Right lung (tissue), 10 donors: ENCODE measurements at places on chromosomes 3 and 15. TPM values are rescaled to one million over a fixed set of nuclear protein-coding genes. Genes with fewer than 3 reads are reported as not detected.

GRCh38 chr3:105829229-105829628 is 39.6 kb downstream of the CBLB start:
- no peak for DNase-seq

DNA sequence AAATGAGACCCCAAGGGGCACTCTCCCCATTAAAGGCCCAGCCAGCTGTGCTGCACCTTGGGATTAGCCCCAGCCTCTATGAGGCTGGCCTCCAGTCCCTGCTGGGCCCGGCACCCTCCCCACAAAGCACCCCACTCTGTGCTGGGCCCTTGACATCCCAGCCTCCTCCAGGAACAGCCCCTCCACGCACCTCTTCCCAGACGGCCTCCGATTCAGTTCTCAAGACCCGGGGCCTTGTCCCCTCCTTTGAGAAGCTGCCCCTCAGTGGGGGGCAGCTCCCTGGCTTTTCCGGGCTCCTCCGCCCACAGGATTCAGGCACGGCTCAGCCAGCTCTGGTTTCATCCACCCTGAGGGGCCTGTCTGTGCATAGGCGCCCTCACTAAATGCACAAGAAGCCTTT is 144.1 kb downstream of the LRRK1 start:
- DNase-seq, result no peak

GRCh38 chr3:197085137-197085536 is 55.5 kb upstream of the MELTF start:
- DNase-seq, result no peak

DNA sequence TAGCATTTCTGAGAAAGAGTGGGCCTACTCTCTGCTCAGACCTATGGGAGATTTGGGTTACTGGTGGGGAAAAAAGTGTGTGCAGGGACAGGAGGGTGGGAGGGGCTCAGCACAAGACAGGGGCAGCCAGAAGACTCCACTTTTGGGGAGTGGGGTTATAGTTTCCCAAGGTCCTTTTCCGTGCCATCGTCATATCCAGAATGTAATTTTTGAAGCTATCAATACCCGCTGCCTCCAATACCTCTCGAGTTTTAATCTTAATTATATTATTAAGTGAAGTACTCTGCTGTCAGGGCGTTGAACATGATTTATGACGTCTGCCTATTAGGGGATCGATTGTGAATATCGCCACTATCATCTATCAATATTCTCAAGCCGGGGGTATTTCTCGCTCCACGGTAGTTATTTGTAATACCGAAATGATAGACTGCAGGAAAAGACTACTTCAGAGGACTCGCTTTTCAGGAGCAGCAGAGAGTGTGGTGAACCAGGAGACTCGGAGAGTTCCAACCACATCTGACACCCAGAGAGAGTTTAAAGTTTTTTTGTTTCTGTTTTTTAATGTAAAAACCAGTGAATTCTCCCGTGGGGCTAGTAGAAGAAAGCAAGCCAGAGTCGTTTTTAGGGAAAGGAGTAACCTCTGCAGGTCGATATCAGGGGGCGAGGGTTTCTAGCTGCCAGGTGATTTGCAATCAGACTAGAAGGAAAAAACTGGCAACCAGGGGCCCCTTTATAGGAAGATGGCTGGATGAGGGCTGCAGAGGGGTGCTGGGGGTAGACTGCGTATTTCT is 20.6 kb downstream of the NR2F2 start:
- DNase-seq, result no peak

DNA sequence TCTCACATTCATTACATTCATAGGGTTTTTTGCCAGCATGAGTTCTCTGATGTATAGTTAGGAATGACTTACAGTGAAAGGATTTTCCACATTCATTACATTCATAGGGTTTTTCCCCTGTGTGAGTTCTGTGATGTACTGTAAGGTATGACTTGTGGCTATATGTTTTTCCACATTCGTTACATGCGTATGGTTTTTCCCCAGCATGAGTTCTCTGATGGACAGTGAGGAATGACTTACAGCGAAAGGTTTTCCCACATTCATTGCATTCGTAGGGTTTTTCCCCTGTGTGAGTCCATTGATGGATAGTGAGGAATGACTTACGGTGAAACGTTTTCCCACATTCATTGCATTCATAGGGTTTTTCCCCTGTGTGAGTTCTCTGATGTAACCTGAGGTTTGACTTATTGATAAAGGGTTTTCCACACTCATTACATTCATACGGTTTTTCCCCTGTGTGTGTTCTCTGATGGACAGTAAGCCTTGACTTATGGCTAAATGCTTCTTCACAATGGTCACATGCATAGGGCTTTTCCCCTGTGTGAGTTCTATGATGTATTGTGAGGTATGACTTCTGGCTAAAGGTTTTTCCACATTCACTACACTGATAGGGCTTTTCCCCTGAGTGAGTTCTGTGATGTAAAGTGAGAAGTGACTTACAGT is 47.4 kb downstream of the ZNF717 start:
- DNase-seq, result no peak

- DNase-seq, result no peak
Observed at GRCh38 chr3:155350571-155350970, 57.1 kb upstream of the STRIT1 start.

DNA sequence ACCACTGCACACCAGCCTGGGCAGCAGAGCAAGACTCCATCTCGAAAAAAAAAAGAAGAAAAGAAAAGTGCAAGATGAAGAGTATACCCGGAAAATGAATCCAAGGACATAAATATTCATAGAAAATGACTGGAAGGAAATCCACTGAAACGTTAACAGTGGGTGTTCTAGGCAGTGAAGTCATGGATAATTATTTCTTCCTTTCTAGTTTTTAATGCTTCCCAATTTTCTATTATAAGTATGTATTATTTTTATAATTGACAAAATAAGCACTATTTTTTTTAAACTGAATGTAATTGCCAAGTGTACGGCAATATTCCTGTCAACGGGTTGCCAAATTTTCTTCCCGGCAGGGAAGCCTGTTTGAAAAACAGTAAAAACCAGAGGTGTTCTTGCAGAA is 37.4 kb upstream of the MGLL start:
- no peak for DNase-seq

GRCh38 chr3:17494117-17494809 is 248.2 kb downstream of the TBC1D5 start:
- DNase-seq, result no peak

DNA sequence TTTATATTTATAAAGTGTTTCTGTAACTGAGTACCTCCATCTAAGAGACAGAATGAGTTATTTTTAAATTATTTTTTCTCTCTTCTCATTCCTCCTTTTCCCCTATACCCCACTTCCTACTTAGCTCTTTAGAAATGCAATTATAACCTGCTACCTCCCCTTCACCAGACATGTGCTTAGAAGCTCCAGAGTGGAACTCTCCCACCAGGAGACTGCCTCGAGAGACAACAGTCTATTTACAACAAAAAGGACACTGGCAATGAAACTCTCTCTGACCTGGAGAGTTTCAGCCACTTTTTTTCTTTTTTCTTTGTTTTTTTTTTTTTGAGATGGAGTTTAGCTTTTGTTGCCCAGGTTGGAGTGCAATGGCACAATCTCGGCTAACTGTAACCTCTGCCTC is 109.4 kb upstream of the PLXND1 start:
- DNase-seq, result no peak

- no peak for DNase-seq
Observed at GRCh38 chr3:22263042-22263441, 512.0 kb upstream of the ZNF385D start.

GRCh38 chr3:195591852-195592251 is 8.1 kb upstream of the APOD start:
- no peak for DNase-seq

GRCh38 chr15:34011481-34011880 is 27.5 kb downstream of the AVEN start:
- DNase-seq, result no peak

GRCh38 chr3:194390835-194391234 is 8.2 kb downstream of the GP5 start:
- no peak for DNase-seq

- DNase-seq, result no peak
Observed at GRCh38 chr3:124201226-124201625, 209.3 kb upstream of the ROPN1 start.

DNA sequence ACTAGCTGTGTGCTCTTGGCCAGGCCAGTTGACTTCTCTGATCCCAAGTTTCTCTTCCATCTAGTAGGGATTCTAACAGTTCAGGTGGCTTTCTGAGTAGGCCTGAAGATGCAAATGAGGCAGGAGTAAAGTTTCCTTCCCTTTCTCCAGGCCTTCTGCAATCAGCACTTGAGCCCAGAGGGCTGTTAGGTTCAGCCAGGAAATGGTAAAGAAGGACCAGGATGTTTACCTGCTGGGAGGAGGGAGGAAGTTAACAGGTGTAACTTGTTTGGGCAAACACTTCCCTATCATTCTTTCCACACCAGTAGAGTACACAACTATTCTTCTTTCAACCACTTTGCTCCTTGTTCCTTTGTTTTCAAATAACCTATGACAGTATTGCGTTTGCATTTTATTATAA is 13.3 kb upstream of the TNFSF10 start:
- DNase-seq, result no peak

DNA sequence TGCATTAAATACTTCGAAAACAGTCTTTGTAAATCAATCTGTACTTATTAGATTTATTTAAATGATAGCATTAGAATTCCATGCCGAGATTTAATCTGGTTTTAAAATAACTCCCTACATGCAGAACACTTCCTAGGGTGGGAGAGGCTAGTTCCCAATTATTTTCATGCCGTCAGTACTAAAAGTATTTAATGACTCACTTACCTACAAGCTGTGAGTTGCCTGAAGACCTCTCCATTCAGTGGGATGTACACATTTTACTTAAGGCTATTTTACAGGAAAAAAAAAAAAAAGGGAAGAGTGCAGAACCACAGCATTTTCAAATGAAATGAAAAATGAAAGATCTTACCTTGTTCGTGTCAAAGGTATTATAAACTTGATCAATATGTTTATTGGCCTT is 469 bp downstream of the GUCA1C start:
- no peak for DNase-seq

DNA sequence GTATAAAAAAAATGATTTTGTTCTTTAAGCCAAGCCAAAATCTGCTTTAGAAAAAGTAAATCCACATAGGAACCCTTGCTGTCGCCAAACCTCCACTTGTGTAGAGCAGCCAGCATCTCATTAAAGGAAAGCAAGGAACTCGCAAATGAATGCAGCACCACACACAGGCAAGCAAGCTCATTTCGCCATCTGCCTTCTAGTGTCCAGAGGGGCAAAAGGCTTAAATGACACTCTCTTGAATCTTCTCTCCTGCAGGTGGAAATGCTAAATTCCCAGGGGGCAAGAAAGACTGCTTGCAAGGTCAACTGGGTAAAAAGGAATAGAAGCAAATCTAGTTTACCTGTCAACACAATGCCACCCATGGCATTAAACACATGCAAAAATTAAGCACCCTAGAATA is 2.4 kb downstream of the MB21D2 start:
- no peak for DNase-seq

DNA sequence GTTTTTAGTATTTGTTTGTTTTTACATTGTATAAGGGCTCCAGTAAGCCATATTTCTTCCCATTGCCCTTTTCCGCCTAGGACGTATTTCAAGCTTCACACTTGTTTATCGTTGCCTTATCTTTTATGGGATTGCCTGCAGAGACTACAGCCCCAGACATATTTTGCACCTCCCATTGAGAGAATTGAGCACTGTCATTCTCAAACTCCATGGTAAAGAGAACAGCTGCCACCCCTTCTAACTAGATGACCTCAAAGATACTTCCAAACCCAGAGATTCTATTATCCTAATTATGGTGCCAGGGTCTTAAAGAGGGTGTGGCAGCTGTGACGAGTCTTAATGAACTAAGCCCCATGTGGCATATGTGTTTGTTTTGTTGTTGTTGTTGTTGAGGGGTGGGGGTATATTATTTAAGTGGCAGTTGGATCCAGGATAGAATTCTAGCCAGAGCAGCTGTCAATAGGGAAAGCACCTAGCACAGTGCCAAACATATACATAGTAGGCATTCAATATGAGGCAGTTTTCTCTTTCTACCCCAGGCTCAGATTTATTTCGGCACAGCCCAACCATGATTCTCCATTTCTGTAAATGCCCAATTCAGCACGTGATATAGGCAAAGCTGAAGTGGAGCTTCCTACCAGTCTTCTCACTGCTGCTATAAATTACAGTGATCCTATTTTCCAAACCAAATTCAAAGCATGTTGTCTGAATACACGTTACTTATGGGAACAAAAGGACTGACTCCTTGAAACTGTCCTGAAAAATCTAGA is 932 bp upstream of the TP53BP1 start:
- DNase-seq, result no peak

DNA sequence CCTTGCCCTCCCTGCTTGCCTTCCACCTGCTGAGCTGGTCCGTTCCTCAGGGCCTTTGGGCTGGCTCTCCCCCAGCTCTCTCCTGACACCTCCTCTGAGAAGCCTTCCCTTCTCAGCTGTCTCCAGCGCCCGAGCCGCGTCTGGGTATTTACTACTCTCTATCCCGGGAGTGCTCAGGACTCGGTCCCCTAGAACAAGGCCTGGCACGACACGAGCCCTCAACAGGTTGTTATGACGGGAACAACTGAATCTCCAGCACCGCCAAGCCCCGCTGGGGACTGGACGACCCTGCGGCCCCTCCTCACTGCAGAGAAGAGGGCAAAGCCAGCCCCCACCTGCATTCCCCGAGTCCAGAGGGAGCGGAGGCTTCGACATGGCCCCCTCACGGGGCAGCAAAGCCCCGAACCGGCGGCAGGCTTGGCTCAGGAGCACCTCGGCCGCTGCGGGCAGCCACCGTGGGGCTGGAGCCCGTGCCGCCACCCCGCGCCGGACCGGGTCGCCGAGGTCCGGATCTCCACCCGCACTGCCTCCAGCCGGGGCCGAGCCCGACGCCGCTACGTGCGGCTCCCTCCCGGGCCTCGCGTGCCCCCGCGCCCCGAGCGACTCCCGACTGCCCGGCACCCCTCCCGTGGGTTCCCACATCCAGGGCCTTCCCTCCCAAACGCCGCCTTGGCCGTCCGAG is 792 bp downstream of the TPRA1 start:
- DNase-seq, result no peak

DNA sequence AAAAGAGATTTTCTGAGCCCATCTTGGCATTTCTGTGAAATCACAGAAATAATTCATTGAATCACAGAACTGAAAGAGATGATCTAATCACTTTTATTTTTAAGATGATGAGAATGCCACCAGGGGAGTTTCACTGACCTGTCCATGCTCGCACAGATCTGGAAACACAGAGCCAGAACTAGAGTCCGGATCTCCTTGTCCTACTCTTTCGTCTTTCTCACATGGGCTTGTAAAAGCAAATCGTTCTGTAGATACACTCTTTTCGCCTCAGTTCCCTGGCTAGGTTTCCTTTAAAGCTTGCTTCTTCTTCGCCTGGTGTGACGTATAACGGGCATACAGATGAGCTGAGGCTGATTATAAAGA is 122.5 kb upstream of the SPRED1 start:
- no peak for DNase-seq

The NECTIN3 gene
- polyA plus RNA-seq, result 81.5 TPM

The CHRD gene
- polyA plus RNA-seq, result 11.6 TPM

The RARRES1 gene
- 91.7 TPM for polyA plus RNA-seq

The RTP4 gene
- polyA plus RNA-seq, result 0.40 TPM

The WDR53 gene
- 14.6 TPM for polyA plus RNA-seq

The CXCR6 gene
- 1.2 TPM for polyA plus RNA-seq

The FAM3D gene
- polyA plus RNA-seq, result 4.1 TPM

The FSTL1 gene
- polyA plus RNA-seq, result 451 TPM

The CPB1 gene
- 0.73 TPM for polyA plus RNA-seq

The WNT7A gene
- 1.5 TPM for polyA plus RNA-seq

The ROPN1 gene
- 0.23 TPM for polyA plus RNA-seq

The TMC3 gene
- polyA plus RNA-seq, result 0.13 TPM

The FOXB1 gene
- polyA plus RNA-seq, result not detected
